ENCODE measurements at places on chromosomes 2 and 18.

DNA sequence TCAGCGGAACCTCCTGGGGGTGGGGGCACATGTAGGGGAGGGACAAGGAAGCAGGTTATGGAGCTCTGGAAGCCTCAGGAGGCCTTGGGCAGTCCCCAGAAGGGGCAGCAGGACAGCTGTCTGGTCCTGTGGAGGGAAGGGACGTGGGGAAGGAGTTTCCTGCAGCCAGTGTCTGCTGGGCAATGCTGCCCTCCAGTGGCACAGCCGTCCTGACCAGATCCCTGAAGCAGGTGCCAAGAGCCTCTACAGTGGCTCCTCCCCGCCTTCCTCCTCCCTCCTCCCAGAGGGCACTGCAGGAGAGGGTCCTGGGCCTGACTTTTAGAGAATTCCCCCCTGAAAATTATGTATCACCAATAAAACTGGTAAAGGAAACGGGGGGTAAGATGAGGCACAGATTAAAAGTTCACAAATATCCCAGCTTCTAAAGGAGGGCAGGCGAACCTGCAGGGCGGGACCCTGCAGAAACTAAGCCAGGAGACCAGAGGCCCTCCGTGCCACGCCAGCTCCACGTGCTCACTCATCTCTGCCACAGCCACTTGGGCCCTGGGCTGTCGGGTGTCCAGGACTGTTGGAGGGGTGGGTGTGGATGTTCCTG lies 258.5 kb downstream of the TWIST2 start:
- peak; percentile 54 for ATAC-seq

DNA sequence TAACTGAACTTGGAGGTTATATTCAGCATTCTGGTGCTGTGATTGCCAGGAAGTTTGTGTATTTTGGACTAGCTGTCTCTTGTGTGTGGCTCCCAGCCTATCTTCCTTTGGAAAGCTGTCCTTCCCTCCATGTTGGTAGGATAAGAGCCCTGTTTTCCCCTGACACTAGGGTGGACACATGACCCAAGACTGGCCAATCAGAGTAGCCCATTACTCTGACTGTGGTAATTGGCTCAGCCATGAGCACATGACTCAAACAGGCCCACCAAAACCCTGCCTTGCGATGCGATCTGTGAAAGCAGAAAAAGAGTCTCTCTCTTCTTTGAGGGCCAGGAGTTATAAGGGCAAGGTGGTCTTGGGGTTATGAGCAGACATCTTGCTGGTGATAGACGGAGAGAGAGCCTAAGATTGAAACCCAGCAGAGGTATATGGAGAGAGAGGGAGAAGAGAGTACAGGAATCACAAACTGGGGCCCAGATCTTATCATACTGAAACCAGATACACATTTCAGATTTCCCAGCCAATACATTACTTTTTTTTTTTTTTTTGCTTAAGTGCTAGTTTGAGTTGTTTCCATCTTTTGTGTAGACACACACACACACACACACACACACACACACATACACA lies 45.3 kb upstream of the SERPINE2 start:
- no peak for ATAC-seq

DNA sequence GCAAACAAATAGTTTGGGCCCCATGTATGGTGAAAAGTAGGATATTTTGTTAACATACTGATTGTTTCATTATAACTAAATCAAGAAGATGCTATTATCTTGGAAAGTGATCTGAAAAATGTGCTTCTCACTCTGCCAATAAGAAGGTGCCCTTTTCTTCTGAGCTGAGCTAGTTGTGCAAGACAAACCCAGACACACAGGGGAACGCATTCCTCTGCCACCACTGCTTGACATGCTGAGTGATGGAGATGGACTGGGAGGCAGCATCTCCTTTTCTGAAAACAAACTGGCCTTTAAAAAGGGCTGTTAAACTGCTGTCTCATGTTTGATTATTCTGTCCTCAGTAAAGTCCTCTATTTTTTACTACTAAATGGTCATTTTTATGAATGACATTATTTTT lies 1989.9 kb upstream of the CELF4 start:
- no peak for ATAC-seq

DNA sequence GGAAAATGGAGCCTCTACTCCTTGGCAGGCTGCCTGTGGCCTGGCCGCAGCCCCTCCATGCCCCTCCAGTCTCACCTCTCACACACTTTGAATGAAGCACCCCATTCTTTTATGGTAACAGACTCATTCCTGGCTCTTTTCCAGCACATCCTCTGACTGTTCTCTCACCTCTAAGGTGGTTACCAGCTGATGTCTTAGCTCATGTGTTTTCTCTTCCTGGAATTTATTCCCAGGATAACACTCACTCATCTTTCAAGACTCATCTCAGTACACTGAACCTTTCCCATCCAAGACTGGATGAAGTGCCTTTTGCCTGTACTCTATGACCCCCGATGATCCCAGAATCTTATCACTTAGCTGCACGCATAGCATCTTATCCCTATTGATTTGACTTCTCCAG lies 50.6 kb downstream of the SLC9A4 start:
- ATAC-seq: no peak

GRCh38 chr2:177335917-177336450 lies 56.6 kb upstream of the AGPS start:
- no peak for ATAC-seq

- ATAC-seq: no peak
Observed at GRCh38 chr2:4914036-4914435, 778.1 kb upstream of the SOX11 start.

GRCh38 chr2:114518738-114519137 lies 76.3 kb downstream of the DPP10 start:
- ATAC-seq: no peak

- no peak for ATAC-seq
Observed at GRCh38 chr2:75612108-75612861, 34.3 kb upstream of the MRPL19 start.

DNA sequence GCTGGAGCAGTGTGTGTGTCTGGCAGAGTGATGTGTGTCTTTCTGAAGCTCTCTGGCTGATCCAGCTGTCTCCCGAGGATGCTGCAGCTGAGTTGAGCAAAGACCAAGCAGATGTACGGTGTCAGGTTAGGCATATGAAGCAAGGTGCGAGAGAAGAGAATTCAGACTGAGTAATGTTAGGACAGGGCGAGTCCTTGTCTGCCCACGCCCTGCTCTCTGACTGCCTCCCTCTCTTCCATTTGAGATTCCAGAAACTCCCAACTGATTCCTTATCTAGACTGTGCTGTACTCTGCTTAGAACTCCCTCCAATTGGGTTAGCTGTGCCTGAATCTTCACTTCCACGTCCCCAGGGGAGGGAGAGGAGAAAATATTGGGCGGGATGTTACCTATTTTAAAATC lies 25.7 kb upstream of the LPIN1 start:
- ATAC-seq: peak; percentile 72

GRCh38 chr2:27121906-27122305 lies 1.7 kb upstream of the ABHD1 start:
- no peak for ATAC-seq

DNA sequence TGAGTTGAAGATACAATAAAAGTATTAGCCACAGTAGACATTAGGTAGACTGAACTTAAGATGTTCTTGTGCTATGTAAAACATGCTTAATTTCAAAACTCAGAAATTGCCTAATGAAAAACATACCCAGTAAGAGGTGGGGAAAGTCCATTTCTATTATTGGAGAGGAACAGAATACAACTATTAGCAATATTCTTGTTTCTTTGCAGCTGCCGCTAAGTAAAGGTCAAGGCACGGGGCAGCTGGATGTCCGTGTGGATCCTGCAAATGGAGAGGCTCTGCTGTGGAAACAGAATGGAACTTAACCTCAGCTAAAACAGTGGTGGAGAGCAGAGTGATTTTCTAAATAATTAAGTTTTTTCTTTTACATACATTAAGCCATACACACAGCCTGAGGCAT lies 139.2 kb upstream of the ARHGAP28 start:
- no peak for ATAC-seq

GRCh38 chr2:175560521-175561169 lies 379.1 kb upstream of the ATP5MC3 start:
- ATAC-seq: no peak

GRCh38 chr2:26475037-26475436 lies 2.9 kb downstream of the OTOF start:
- ATAC-seq: no peak

DNA sequence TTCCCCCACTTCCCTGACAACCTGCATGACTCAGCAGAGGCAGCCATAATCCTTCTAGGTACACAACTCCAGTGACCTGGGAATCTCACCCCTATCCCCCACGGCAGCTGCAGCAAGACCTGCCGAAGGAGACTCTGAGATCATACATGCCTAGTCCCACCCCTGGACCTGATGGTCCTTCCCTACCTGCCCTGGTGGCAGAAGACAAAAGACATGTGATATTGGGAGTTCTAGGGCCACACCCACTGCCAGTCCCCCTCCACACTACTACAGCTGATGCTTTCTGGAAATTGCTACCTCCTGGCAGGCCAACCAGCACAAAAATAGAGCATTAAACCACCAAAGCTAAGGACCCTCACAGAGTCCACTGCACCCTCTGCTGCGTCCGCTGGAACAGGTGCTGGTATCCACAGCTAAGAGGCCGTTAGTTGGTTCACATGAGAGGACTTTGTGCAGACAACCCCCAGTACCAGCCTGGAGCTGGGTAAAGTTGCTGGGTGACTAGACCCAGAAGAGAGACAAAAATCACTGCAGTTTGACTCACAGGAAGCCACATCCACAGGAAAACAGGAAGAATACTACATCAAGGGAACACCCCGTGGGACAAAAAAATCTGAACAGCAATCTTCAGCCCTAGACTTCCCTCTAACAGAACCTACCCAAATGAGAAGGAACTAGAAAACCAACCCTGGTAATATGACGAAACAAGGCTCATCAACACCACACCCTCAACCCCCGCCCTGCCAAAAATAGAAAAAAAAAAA lies 12.5 kb downstream of the MARCO start:
- ATAC-seq: no peak
